ENCODE measurements at places on chromosomes 13 and 19.

DNA sequence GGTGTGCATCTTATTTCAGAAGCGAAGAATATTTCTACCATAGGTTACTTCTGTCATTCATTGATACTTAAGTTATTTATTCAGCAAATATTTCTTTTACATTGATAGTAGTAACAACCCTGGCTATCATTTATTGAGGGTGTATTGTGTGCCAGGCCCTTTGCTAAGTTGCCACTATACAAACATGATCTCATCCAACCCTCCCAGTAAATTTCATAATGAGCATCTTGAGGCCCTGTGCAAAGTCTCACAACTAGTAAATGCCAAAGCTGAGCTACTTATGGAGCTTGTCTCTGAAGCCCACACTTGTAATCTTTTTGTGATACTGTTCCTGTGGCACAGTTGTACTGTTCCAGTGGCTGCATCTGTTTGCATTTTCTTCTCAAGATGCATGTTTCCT, 36.1 kb downstream of the RNASEH2B start:
- no peak for DNase-seq

DNA sequence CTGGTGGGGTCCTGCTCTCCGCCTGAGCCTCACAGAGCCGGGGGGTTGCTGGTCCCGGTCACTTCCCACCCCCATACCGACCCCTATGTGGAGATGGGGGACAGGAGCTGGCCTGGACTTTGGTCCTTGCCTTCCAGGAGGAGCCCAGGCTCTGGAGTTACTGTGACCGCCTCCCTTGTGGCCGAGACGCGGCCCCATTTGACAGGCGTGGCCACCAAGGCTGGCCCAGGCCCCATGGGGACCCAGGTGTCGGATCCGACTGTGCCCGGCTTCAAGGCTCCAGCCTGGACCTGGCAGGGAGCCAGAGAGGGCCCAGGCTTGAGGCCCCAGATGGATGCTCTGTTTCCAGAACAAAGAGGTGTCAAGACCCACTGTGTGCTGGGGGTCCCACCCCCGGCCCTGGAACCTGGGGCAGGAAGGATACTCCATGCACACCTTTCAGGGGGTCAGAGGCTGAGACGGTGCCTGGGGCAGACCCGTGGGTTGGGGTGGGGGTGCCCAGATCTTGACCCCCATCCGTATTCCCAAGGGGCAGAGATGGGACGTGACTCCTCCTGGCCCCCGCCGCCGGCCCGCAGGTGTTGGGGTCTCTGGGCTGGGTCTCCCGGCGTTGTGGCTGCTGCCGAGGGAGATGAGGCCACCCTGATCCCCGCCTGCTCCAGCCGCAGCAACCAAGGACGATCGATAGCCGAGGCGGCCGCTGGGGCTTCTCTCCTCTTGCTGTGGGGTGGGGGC, 47.8 kb upstream of the TCF3 start:
- DNase-seq, result no peak

DNA sequence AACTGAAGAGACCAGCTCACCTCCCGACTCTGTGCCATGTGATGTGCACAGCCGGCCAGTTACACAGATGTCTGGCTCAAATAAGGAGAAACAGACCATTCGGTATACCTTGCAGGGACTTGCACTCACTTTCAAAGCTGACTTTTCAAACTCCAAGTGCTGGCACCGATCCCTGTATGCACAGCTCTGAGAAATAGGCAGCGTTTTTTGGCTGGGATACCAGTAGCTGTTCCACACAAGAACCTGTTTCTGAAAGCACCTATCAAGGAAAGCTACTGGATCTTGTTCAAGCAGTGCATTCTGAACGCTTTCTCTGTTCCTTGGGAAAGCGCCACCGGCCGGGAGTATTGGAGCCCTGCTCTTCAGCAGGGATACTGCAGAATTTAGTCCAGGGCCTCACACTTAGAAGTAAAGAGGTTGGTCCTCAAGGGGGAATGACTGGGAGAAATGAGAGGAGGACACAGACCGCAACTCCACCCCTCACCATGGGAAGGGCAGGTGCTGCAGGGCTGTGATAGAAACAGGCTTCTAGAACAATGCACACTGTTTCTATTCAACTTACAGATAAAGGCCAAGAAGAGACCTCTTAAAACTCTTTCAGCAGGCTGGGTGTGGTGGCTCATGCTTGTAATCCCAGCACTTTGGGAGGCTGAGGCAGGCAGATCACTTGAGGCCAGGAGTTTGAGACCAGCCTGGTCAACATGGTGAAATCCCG, 53.6 kb upstream of the PABPC3 start:
- no peak for DNase-seq

- no peak for DNase-seq
Observed at GRCh38 chr19:33296488-33296971, 5.8 kb downstream of the CEBPA start.

GRCh38 chr13:66927562-66927961, 302.6 kb downstream of the PCDH9 start:
- no peak for DNase-seq

GRCh38 chr13:91904005-91904404, 505.6 kb downstream of the GPC5 start:
- DNase-seq, result no peak

- no peak for DNase-seq
Observed at GRCh38 chr19:36215276-36216123, 594 bp downstream of the ZNF146 start.

DNA sequence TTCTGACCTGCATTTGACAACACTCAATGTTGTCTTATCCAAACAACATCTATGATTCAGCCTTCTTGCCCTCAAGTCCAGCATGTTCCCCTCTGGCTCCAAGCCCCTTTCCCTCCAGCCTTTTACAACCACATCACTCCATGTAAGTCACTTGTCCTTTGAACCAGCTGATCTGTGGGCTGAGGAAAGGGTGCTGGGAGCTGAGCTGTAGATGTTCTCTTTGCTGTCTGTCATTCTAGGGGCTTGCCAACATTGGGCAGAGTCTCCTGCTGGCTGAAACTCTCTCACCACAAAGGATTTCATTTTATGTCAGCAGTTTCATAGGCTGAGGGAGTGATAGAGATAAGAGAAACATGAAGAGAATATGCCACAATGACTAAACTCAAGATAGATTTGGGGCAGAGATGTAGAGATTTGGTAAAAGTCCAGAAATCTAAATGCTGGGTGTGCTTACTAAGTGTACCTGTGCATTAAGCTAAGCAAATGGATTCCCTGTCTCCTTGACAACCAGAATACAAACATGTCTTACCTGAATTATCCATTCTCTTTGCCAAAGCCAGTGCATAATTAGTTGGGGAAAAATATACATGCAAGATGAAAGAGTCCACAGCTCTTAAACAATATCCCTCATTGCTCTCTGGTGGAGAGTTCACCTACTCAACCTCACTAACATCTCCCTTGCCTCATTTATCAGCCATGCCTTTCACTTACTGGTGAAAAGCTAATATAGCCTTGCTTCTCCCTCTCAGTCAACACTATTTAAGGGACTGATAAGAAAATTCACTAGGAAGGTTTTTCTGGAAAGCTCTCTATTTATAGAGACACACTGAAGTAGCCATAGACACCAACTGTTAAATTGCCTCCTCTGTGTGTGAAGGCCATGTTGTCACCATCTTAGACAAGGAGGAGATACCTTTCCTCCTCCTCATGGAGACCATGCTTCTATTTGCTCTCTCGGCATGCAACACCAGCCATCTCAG, 175.5 kb upstream of the SERP2 start:
- no peak for DNase-seq

DNA sequence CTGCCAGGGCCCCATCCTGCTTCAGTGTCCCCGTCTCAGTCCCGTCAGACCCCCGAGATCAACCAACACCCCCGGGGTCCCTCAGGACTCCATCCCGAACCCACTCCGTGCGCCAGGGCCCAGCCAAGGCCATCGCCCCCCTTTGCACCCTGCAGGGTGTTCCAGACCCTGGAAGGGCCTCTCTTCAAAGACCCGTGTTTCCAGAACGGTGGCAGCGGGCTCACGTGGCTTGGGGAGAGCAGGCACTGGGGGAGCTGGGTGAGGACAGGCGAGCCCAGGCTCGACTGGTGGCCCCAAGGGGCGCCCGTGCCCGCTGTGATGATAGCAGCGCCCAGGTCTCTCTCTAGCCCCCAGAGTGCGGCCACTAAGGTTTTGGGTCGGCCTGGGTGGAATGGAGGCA, 1.4 kb downstream of the KASH5 start:
- no peak for DNase-seq

DNA sequence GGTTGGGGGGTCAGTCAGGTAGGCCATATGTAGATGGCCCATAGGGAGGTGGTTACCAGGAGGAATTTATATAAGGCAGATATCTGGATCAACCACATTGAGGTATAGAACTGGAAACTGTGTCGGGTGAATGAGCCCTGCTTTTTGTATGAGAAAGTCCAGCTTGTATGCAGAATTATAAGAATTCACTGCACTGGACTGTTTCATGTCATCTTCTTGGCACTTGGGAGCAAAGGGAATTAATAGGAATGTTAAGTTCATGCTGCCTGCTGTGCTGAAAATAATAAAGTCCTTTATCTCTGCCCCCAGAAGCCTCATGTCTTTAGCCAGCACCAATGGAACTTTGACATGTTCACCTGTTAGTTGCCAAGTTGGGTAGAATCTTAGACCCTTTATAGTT, 12.3 kb downstream of the BORA start:
- DNase-seq, result no peak

- no peak for DNase-seq
Observed at GRCh38 chr13:94703271-94703670, 9.1 kb downstream of the SOX21 start.

DNA sequence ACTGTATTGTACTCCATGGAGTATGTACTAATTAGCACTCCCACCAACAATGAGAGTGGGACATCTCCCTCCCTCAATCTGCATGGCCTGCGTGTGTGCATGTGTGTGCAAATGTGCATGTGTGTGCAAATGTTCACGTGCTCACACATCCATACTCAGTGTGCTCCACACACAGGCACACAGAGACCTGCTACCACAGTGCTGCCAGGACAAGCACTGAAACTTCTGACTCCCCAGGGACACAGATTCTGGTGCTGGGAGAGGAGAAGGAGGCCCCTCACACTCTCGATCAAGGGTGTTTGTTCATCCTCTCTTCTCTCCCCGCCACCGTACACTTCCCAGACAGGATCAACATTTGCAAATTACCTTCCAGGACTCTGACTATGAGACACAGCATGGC, 37.8 kb upstream of the ZNF507 start:
- no peak for DNase-seq

GRCh38 chr13:48448285-48448958, 35.5 kb upstream of the LPAR6 start:
- DNase-seq, result no peak

GRCh38 chr13:100483841-100484381, 104.7 kb downstream of the GGACT start:
- DNase-seq, result no peak

DNA sequence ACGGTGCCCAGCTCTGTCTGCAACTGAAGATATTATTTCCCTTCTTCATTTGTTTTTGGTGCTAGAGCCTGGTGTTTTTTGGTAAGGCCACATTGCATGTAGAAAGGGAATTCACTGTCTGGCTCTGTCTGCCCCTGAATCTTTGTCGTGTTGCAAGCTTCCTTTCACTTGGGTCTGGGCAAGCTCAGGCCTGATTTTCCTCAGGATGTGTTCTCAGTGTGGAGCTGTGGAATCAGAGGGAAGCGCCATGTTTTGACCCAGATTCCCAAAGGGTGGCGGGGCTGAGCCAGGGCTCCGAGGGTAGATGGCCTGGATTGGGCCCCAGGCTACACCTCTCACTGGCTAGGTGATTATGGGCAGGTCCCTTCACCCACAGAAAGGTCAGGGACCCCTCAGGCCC, 8.6 kb downstream of the PRKCSH start:
- DNase-seq, result no peak

All from CD8-positive, alpha-beta T cell (primary cell).